CD4-positive, alpha-beta T cell treated with Interferon alpha-2 for 1 hour (primary cell): ENCODE measurements at places on chromosomes 3 and 15.

- peak; percentile 48 for DNase-seq
Observed at GRCh38 chr15:50751394-50751793, 14.1 kb downstream of the SPPL2A start.

- DNase-seq: no peak
Observed at GRCh38 chr15:99732124-99732750, 1.0 kb downstream of the LYSMD4 start.

DNA sequence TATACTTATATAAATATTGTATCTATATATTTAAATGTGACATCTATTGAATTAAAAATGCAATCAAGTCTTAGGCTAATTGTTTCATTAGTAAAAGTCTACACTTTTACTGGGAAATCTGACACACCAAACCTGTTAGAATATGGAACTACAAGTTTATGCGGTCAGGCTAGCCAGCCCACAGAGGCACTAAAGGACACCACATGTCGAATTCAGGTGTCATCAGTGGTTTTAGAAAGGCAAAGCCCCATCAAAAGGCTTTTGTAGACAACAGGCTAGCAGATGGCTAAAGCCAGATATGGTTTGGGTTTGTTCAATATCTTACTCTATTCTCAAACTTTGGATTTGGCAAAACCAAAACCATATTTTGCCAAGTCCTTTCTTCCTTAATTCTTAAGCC, 411.0 kb downstream of the MECOM start:
- no peak for DNase-seq

DNA sequence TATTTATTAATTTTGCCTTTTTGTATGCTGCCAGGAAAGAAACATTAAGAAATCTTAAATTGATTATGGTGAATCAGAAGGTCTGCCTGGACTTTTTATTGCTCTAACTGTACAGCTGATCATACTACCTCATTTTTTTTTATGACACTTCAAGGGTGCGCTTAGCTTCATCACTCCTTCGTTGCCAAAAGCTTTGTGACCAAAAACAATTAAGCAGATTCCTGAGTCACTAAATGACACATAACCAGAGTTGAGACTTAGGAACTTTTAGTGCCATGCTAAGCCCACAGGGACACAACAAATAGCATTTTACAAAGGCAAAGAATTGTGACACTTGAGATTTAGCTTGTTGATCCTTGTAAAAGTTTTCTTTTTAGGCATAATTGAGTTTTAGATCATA, 4.9 kb downstream of the ADIPOQ start:
- DNase-seq: no peak
